ENCODE measurements at places on chromosomes 3 and 15. TPM values are rescaled to one million over a fixed set of nuclear protein-coding genes. Genes with fewer than 3 reads are reported as not detected.
A peak's percentile ranks its signal among the peaks of the same experiment; 100 is the strongest.

DNA sequence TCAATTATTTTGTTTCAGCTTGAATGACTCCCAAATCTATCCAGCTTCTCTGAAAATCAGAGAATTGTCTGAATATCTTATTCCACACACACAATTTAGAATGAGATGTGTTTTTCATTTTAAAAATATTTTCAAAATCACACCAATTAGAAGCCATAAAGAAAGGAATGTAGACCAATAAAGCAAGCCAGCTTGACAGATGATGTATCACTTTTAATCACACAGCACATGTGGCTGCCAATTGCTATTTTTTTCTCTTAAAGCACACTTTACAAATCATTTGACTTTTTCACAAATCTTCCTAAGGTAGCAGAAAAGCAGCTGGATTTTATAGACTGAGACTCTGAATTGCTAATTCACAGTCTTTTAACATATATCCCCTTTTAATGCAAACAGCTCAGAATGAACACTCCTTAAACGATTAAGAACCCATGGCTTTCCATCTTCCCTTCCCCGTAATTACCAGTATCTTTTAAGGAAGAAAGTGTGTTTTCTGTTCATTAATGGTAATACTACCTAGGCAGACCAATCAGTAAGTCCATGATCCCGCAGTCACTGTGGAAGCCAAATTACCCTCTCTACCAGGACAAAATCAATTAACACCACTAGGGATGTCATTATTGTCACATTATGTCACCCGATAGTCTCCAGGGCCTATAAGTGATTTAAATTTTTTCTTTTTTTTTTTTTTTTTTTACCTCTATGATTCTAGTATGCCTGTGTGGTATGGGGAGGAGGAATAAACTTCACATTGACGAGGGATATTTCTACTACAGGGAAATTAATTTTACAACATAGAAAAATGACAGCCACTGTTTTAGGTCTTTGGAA is 250.0 kb upstream of the VEPH1 start:
- no peak for DNase-seq

DNA sequence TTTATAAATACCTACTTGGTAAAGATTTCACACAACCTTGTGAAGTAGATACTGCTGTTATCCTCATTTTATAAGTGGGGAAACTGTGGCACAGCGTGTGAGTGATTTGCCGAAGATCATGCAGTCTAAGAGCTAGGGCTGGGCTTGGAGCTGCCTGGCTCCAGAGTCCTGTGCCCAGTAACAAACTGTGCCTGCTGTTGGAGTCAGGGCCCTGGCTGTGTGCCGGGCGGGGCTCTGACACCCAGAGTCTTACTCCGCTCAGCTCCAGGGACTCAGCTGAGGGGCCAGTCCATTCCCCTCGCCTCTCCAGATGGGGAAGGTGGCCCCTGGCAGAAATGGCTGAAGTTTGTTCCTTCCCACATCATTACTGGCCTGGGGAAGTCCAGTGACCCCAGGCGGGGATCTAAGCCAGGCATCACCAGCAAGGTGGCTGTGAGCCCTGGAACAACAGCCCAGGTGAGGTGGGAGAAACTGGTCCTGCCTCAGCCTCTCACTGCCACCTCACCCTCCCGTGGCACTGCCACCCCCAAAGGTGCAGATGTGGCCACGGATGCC is 17.3 kb upstream of the PLXNA1 start:
- DNase-seq, result peak; percentile 40

GRCh38 chr3:197308591-197308990 is 10.2 kb upstream of the DLG1 start:
- no peak for DNase-seq

GRCh38 chr15:69384626-69385598 is 29.2 kb upstream of the KIF23 start:
- no peak for DNase-seq

GRCh38 chr3:13612829-13613228 is 63.9 kb downstream of the FBLN2 start:
- peak; percentile 82 for DNase-seq

- DNase-seq, result peak; percentile 81
Measured at GRCh38 chr3:48684480-48685143, 1.1 kb downstream of the NCKIPSD start.

GRCh38 chr3:196974661-196975060 is 6.0 kb upstream of the PIGZ start:
- DNase-seq, result no peak

DNA sequence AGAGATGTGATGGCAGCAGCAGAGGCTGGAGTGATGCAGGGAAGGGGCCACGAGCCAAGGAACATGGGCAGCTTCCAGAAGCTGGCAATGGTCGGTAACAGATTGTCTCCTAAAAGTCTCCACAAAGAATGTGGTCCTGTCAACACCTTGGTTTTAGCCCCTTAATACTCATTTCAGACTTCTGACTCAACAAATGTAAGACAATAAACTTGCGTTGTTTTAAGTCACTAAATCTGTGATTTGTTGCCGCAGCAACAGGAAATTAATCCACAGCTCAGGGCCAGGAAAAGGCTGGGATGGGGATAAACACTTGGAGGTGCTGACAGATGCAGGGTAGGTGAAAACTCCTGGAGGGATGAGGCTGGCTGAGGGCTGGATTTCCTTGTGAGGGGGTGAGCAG is 69.9 kb downstream of the OXNAD1 start:
- DNase-seq, result peak; percentile 22

DNA sequence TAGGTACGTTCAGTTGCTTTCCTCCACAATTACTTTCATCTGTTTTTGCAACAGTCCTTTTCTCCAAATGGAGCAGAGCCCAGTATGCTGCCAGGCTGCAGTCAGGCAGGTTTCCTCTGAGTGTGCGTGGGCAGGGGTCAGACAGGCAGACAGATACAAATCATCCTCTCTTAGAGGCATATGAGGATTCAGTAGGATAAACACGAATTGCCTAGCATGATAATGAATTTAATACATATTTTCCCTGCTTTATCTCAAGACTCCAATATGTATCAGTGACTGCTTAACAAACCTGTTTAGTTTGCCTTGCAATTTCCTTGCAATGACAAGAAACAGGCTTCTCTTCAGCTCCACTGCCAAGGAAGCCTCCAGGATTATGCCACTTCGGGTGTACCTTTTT is 140.7 kb upstream of the NR2E3 start:
- DNase-seq, result no peak

DNA sequence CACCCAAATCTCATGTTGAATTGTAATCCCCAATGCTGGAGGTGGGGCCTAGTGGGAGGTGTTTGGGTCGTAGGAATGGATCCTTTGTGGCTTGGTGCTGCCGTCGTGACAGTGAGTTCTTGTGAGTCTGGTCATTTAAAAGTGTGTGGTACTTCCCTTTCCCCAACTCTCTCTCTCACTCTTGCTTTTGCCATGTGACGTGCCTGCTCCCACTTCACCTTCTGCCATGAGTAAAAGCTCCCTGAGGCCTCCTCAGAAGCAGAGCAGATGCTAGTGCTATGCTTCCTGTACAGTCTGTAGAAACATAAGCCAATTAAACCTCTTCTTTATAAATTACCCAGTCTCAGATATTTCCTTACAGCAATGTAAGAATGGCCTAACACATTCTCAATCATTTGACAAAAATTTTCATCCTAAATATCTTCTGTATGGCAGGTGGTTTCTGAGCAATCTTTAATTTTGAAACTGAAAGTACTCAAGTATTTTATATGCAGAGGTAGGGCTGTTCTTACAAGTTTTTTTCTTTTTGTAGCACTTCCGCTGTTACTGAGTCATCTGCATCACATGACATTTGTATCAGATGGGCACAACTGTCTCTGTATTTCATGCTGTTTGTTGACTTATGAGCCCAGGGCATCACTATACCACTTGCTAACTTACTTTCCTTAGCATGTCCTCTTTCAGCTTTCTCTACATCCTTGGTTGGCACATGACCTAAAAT is 8.8 kb downstream of the RPL39L start:
- no peak for DNase-seq

DNA sequence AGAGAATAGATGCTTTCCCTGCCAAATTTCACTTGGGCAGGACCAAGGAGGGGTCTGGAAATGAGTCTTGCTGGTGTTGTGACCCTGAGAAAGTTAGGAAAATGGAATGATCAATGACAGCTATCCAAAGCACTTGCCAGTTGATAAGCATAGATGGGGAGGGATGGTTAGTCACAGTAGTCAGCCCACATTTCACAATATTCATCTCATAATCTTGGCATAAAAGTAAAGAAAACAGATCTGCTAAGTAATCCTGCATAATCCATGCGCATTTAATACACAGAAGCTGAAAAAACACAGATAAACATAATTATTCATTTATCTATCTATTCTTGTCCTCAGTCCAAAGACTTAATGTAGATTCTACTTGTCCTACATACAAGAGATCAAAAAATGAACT is 184.1 kb downstream of the ZIC4 start:
- DNase-seq, result no peak

- DNase-seq, result no peak
Measured at GRCh38 chr3:159187706-159188105, 385.9 kb downstream of the MFSD1 start.

- no peak for DNase-seq
Measured at GRCh38 chr3:98612587-98612986, 19.2 kb upstream of the CPOX start.

DNA sequence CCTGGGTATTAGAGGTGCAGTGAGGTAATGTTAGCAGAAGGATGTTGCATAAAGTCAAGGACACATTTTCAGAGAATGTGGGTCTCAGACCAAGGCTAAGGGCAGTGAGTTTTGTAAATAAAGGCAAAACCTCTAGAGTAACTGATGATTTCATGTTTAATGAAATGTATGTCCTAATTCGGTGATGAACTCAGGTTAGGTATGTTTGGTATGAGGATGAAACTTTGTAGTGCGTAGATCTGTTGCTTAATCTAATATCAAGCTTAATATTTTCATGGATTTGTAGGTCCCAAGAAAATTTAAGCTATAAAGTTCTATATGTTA is 3.6 kb downstream of the USP50 start:
- DNase-seq, result no peak

DNA sequence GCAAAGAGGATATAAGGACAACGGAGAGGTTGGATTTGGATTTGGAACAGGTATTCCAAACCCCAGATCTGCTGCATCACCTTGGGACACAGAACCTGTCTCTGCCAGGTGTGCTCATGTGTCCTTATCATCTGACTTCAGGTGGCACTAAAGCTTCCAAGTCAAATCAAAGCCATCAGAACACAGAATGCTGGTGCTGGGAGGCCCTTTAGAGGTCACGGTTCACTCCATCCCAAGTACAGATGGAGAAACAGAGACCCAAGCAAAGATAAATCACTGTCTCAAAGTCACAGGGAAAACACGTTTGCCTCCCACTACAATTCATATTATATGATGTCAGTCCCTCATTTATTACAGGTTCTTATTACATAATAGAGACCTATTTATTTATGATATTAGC is 72.8 kb downstream of the HES1 start:
- DNase-seq, result no peak

- no peak for DNase-seq
Measured at GRCh38 chr3:8972639-8973038, 9.4 kb upstream of the RAD18 start.

- no peak for DNase-seq
Measured at GRCh38 chr3:45353070-45353469, 35.3 kb upstream of the LARS2 start.

GRCh38 chr3:43907508-43907858 is 216.7 kb downstream of the ABHD5 start:
- no peak for DNase-seq

DNA sequence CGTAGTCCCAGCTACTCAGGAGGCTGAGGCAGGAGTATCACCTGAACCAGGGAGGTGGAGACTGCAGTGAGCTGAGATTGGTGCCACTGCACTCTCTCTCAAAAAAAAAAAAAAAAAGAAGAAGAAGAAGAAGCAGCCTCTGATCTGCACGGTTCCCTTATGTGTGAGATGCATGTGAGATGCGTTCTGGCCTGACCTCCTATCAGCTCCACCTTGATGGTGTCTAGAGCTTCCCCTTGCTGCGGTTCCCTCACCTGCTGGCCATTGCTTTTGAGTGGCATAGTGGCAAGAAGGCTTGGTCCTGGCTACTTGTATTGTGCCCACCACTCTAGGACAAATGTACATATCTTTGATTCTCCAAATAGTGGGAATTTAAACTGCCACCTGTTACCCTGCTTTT is 49.4 kb upstream of the CFAP161 start:
- DNase-seq, result no peak

Gene WWTR1
- 201 TPM for total RNA-seq

Gene CDHR4
- total RNA-seq, result 0.29 TPM

Gene MAP6D1
- total RNA-seq, result 1.4 TPM

Gene SLC24A5
- total RNA-seq, result not detected

Gene OIP5
- total RNA-seq, result not detected

Gene ITIH4
- total RNA-seq, result 19.1 TPM

Gene GOLGA6L10
- total RNA-seq, result 0.48 TPM

Gene RCN2
- total RNA-seq, result 40.7 TPM

Gene DNAJA4
- total RNA-seq, result 56.4 TPM

Gene HEG1
- total RNA-seq, result 123 TPM

All from posterior vena cava (tissue), 2 donors.